Stimulated activated CD8-positive, alpha-beta memory T cell treated with anti-CD3 and anti-CD28 coated beads, Interleukin-7, amount 100 ng/mL, for 1 hour (primary cell): ENCODE measurements at places on chromosomes 6 and 20.

- DNase-seq = no peak
Observed at GRCh38 chr6:99121748-99122147, 174.0 kb upstream of the FBXL4 start.

DNA sequence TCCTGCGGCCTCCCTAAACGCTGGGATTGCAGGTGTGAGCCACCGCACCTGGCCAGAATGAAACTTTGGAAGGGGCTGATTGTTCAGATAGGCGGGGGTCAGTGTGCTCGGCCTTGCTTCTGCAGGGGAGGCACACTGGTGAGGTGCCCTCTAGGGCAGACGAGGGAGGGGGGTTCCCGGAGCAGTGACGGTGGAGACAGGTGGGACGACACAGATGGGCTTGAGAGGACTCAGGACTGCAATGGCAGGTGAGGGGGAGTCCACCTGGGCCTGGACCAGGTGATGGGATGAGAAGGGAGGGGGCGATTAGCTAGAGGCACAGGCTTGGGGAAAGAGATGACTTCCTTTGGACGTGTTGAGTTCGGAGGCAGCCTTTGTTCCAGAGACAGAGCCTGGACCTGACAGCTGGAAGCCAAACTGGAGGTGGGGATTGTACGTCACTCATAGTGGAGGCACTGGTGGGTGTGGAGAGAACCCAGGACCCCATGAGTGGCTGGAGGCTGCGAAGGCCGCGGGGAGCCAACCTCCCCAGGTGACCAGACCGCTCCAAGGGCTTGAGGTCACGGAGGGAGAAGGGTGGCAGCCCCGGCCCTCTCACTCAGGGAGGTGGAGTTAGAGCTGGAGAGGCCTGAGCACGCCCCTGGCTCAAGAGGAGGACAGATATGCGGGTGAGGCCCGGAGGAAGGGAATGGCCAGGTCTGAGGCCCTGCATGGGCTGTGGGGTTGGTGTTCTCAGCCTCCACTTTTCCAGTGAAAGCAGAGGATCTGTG, 10.5 kb upstream of the MAP1LC3A start:
- no peak for DNase-seq

DNA sequence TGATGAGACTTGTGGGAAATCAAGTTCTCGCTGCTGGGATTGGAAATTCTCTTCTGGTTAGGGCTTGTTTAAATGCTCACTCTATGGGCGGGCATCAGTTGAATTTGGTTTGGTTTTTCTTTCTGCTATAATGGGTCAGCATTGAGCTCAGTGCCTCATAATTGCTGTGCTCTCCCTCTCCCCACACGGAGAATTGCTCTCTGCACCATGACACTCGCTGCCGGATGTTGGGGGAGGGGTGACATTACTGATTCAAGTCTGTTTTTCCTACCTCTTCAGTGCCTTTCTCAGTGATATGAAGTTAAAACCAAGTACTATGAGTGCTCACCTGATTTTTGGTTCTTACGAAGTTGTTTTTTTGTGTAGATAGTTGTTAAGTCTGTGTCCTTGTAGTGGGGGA, 599.6 kb downstream of the EPM2A start:
- DNase-seq = no peak

DNA sequence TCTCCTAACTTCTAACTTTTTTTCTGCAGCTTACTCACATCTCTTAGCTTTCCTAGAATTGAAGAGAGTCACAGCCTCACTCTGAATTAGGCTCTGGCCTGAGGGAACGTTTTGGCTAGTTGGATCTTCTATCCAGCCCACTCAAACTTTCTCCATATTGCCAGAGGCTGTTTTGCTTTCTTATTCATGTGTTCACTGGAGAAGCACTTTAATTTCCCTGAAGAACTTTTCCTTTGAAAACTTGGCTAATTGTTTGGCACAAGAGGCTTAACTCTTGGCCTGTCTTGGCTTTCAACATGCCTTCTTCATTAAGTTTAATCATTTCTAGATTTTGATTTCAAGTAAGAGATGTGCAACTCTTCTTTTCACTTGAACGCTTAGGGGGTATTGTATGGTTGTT, 138.2 kb upstream of the PLCB4 start:
- no peak for DNase-seq

GRCh38 chr20:43389211-43389610, 68.5 kb upstream of the SRSF6 start:
- DNase-seq = no peak

DNA sequence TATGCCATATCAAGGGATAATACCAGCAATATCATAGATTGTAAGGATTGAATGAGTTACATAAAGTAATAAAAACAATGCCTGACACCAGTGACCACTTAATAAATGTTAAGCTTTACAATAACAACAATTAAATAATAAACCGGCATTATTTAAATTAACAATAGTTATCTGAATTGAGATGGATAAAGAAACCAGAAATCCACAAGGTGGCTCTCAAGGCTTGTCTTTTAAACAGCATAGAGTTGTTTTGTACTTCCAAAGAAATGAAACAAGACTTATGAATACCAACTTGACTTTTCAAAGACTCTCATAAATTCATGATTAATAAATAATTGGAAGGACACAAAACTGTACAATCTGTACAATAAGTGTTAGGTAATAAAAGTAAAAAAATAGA, 203.1 kb downstream of the ASCC3 start:
- no peak for DNase-seq

- DNase-seq = no peak
Observed at GRCh38 chr6:152969688-152970418, 13.0 kb downstream of the FBXO5 start.
